SK-N-MC (cell line): ENCODE measurements at places on chromosomes 7 and 10.

DNA sequence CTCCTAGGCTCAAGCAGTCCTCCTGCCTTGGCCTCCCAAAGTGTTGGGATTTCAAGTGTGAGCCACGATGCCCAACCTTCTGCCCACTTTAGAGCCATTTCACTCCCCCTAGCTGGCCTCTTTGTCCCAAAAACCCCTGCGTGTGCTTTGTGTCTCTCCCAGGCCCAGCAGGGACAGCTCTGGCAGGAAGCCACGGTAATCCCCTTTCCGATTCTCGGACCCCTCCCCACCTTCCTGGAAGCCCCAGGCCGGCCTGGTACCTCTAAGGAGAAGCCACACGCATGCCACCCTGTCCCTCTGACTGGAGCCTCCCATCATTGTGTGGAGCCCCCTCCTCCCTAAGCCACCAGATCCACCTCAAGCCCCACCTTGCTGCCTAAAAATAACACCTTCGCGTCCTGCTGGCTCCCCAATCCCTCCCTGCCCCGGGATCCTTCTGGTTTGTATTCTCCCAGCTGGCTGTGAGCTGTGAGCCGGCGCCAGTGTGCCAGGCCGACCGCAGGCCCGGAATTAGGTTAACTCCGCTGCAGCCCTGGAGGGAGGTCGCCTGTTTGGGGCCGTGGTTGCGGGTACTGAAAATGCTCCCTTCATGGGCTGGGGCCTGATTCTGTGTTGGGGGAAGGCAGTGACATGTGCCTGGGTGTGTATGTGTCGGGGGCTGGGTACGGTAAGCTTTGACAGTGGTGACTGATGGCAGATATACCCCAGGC, 16.4 kb upstream of the SRRM3 start:
- DNase-seq, result no peak

DNA sequence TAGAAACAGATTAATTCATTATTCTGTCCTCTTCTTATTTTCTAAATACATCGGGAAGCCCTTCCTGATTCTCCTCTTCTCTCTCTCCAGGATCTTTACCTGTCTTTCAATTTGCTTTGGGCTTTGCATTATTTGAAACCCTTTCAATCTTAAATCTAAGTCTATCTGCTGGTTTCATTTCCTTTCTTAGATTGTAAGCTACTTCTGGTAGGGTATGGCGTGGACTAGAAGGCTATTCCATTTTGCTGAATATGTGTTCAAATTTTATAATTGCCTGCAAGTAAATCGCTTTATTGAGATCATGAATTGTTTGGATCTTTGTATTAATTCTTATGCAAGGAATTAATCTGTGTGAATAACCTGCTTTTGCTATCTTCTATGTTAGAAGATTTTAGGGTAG, 11.1 kb downstream of the STAM start:
- no peak for DNase-seq

- DNase-seq, result no peak
Measured at GRCh38 chr10:55311848-55312635, 511.0 kb upstream of the PCDH15 start.

- DNase-seq, result no peak
Measured at GRCh38 chr7:76358481-76359110, at the start of gene YWHAG. Gene YWHAG, minus strand, starts transcription at chr7:76358991. Its CDS starts 183 bp downstream, at chr7:76358808.
